ENCODE measurements at places on chromosomes 2 and 18.

- no peak overlapping the region for H3K27ac ChIP-seq
- no peak for DNase-seq
- peaks cover 1% of the 10 kb centered on the region for H3K36me3 ChIP-seq
Measured at GRCh38 chr2:19505-19904, 26.8 kb downstream of the FAM110C start.

- H3K27me3 ChIP-seq, result no peaks in the 10 kb centered on the region
- no peak overlapping the region for H3K27ac ChIP-seq
- H3K36me3 ChIP-seq, result no peaks in the 10 kb centered on the region
- no peaks in the 10 kb centered on the region for H3K4me1 ChIP-seq
Measured at GRCh38 chr18:8319798-8320489, 289.3 kb upstream of the RAB12 start.

GRCh38 chr2:23788100-23788499 lies 138.8 kb downstream of the ATAD2B start:
- H3K27me3 ChIP-seq, result no peaks in the 10 kb centered on the region
- H3K36me3 ChIP-seq, result peaks cover 24% of the 10 kb centered on the region
- H3K4me3 ChIP-seq, result peak overlapping the region; percentile 3
- peak overlapping the region; percentile 55 for H3K27ac ChIP-seq

DNA sequence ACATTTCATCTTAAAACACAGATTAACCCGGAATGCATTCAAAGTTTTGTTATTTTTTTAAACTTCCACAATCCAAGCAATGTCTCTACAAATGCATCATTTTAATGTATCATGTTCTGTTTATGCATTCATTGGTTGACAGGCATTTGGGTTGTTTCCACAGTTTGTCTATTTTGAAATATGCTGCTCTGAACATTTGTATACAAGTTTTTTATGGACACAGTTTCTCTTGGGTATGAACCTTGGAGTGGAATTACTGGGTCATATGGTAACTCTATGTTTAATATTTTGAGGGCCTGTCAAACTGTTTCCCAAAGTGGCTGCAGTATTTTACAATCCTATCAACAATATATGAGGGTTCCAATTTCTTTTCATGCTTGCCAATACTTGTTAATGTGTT lies 57.3 kb downstream of the GULP1 start:
- DNase-seq, result no peak
- no peak overlapping the region for H3K4me3 ChIP-seq
- H3K36me3 ChIP-seq, result no peaks in the 10 kb centered on the region
- no peak overlapping the region for H3K27ac ChIP-seq

DNA sequence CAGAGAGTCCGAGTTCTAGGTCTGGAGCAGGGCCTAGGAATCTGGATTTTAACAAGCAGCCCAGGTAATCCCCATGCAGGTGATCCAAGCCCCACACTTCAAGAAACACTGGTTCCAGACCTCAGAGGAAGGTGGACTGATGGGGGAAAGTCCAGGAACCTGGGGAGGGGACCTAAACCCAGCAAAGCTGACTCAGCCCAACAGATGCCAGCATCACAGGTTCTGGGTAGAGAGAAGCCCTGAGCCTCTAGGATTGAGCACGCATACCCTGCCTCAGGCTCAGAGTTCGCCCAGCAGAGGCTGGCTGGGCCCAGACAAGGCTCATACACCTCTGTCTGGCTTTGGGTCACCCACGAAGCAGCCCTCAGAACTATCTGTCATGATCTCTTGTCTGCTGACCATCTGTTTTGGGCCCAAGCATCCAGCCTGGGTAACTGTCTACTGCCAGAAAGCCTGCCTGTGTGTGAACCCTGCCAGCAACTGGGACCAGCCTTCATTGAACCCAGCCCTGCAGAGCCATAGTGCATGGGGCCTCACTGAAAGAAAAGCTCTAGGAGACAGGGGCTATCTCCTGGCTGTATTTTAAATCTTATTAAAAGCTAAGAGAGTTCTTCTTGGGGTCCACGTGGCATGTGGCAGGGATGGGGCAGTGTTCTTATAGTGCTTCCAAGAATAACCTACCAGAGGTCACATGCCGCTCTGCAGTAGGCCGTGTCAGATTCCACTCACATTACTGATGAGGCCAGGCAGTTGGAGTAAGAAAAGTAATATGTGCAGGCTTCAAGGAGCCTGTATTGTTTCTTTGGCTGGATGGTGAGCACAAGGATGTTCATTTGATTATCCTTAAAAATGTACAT lies 7.4 kb downstream of the TMEM127 start:
- peak overlapping the region; percentile 15 for H3K27ac ChIP-seq
- H3K36me3 ChIP-seq, result peaks cover 39% of the 10 kb centered on the region
- H3K4me3 ChIP-seq, result no peak overlapping the region
- no peak for DNase-seq

- peaks cover 8% of the 10 kb centered on the region for H3K4me1 ChIP-seq
- H3K27ac ChIP-seq, result peak overlapping the region; percentile 22
- no peak overlapping the region for H3K4me3 ChIP-seq
- no peak for DNase-seq
- H3K36me3 ChIP-seq, result peaks cover 70% of the 10 kb centered on the region
Measured at GRCh38 chr2:216206041-216206703, 97.0 kb downstream of the XRCC5 start.
